ENCODE measurements at places on chromosomes 13 and 19. TPM values are rescaled to one million over a fixed set of nuclear protein-coding genes. Genes with fewer than 3 reads are reported as not detected.

ZNF787 gene
- 9.6 TPM for total RNA-seq

PEAK3 gene
- total RNA-seq, result 0.13 TPM

LILRA1 gene
- total RNA-seq, result not detected

ZNF772 gene
- total RNA-seq, result 9.1 TPM

KIR3DL2 gene
- total RNA-seq, result not detected

PLK5 gene
- not detected for total RNA-seq

CIC gene
- 29.5 TPM for total RNA-seq

NUFIP1 gene
- 5.5 TPM for total RNA-seq

PRODH2 gene
- total RNA-seq, result not detected

KLK12 gene
- total RNA-seq, result not detected

ATF5 gene
- total RNA-seq, result 4.5 TPM

MED4 gene
- total RNA-seq, result 24.3 TPM
